ENCODE measurements at places on chromosomes 6 and 20.

DNA sequence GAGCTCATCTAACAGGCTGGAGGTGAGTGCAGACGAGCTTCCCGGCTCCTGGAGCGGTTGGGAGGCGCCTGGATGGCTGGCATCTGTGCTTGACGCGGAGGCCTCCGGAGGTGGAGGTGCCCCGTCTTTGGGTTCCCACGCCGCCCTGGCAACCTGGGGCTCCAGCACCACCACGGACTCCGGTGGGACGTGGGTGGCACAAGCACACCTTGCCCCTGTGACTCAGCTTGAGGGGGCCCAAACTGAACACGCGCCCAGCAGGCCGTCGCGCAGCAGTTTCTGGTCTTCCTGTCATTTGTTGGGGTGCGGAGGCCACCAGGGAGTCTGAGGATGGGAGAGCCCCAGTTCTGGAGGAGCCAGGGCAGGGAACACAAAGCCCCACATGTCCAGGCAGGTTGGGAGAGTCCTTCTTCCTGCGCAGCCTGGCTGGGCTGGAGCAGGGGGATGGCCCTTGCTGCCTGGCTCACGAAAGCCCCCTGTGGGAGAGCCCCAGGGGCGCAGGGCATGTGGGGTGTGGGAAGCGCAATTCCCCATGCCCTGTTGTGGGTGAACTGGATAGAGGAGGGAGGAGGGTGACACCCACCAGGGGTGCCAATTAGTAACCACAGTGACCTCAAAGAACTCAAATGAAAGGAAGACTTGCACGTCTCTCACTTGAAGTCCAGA, 1378.6 kb upstream of the DEFB115 start:
- no peak for DNase-seq

DNA sequence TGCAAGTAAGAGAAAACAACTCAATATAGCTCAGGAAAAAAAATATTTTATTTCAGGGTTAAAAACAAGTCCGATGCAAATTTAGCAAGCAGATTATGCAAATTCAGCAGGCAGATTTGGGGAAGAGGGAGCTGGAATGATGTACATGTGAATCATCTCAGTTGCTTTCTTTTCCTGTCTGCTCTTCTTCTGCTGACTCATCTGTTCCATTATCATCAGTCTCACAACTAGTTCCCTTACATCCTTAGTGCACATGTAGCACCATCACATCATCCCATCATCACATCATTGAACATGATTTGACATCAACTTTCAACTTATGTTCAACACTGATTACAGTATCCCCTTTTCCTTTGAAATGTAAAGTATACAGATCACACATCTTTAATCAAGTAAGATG, 11.5 kb upstream of the DEFB113 start:
- DNase-seq: no peak

DNA sequence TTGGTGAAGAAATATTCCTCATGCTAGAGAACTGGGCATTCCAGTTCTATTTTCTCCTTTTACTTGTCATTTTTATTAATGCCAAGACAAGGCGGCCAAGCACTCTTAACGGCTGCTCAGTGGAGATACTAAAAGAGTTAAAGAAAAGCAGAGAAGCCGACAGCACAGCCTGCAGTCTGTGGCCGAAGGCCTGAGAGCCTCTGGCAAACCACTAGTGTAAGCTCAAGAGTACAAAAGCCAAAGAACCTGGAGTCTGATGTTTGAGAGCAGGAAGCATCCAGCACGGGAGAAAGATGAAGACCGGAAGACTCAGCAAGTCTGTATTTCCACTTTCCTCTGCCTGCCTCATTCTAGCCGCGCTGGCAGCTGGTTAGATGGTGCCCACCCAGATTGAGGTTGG, 167.1 kb upstream of the FUT9 start:
- DNase-seq: no peak

DNA sequence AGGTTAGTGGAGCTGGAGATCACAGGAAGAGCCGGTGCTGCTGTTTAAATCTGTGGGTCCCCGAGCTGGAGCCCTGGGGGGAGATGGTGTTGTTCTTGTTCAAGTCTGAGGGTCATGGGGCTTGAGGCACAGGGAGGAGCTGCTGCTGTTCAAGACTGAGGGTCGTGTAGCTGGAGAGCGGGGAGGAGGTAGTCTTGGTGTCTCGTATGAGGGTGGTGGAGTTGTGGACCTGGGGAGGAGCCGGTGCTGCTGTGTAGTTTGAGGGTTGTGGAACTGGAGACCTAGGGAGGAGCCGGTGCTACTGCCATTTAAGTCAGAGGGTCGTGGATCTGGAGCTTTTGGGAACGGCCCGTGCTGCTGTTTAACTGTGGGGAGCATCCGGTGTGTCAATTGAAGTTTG, 112.2 kb upstream of the SULF2 start:
- DNase-seq: no peak

DNA sequence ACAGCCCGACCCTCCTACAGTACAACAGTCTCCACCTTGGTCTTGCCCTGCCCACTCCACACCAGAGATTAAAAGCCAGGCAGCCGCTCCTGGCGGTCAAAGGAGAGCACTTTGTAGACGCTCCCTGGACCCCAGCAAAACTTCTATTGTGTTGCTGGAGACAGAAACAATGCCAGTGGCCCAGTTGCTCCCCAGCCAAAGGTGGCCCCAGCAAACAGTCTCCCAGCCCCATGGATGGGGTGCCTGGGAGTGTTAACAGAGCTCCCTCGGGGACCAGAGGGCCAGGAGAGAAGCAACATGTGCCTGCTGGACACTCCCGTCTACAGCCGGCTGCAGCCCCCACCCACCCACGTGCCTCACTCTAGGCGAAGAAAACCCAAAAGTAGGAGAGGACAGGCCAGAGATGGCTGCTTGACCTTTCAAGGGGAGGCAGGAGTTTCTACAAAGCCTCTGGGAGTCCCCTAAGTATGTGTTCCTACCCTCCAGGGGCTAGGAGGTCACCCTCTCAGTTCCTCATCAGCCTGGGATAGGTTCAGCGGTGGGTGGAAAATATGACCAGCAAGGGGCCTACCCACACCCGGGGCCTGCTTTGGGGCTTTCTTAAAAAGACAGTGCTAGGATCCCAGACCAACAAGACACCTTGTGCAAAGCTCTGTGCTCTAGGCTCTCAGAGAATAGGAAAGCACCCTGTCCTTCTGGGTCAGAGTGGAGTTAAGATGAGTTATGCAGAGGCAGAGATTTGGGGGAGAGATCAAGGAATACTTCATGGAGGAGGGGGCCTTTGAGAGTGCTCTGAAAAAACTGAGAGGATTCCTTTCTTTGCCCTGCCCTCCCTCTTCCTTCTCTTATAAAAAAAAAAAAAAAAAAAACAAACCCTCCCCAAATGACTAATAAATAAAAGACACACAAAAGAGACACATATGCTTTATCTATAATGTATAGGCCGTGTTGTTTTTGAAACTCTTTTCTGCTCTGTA, 19.0 kb upstream of the PREX1 start:
- DNase-seq: no peak

DNA sequence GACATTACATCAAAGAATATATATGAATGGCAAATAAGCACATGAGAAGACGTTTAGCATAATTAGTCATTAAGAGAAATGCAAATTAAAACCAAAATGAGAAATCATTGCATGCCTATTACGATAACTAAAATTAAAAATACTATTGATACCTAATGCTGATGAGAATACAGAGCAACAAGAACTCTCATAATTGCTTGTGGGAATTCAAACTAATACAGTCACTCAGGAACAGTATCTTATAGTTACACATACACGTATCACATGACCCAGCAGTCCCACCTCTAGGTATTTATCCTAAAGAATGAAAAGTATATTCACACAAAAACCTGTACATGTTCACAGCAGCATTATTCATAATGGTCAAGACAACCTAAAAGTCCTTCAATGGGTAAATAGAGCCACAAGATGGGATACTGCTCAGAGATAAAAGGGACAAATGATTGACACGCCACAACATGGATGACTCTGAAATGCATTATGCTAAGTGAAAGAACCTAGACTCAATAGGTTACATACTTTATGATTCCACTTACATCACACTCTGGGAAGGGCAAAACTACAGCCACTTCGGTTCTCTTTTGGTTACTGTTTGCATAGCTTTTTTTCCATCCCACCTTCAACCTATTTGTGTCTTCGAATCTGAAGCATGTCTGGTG, 16.4 kb downstream of the CPXM1 start:
- DNase-seq: no peak

GRCh38 chr6:110140650-110141049, 38.8 kb downstream of the WASF1 start:
- DNase-seq: no peak

GRCh38 chr6:144320741-144321140, 35.6 kb downstream of the UTRN start:
- DNase-seq: no peak

DNA sequence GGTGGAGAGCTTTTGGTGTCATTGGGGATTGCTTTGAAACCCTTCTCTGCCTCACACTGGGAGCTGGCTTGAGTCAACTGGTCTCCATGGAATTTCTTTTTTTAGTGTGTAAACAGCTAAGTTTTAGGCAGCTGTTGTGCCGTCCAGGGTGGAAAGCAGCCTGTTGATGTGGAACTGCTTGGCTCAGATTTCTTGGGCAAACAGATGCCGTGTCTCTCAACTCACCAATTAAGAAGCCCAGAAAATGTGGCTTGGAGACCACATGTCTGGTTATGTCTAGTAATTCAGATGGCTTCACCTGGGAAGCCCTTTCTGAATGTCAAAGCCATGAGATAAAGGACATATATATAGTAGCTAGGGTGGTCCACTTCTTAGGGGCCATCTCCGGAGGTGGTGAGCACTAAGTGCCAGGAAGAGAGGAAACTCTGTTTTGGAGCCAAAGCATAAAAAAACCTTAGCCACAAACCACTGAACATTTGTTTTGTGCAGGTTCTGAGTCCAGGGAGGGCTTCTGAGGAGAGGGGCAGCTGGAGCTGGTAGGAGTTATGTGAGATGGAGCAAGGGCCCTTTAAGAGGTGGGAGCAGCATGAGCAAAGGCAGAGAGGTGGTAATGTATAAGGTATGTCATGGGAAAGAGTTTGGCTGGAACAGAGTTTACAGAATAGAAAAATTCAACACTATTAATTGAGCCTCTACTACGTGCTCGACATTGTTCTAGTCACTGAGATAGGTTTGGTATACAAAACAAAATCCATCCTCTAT, 31.2 kb downstream of the SRSF3 start:
- DNase-seq: no peak

DNA sequence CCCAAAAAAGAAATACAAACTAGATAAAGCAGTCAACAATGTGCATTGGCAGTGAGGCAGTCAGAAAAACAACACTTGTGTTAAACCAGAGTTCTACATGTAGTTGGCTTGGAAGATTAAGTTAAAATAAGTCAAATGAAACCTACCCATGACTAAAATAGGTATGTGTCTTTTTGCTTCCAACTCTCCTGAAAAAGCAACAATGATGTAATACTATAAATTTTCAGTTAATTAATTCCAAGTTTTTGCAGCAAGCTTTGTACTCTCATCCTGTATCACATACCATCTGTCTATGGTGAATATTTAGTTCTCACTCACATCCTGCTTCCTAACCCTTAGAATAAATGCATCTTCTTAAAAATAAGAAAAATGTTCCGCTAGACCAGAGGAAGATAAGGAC, 261.5 kb downstream of the KIF16B start:
- DNase-seq: no peak

GRCh38 chr20:36866681-36867495, 9.1 kb upstream of the TLDC2 start:
- no peak for DNase-seq

GRCh38 chr6:148934961-148935360, 188.1 kb downstream of the UST start:
- no peak for DNase-seq

- DNase-seq: no peak
These were observed 456.2 kb downstream of the CD83 start for GRCh38 chr6:14573703-14574290.

GRCh38 chr6:166026586-166027126, 141.0 kb downstream of the TBXT start:
- no peak for DNase-seq

DNA sequence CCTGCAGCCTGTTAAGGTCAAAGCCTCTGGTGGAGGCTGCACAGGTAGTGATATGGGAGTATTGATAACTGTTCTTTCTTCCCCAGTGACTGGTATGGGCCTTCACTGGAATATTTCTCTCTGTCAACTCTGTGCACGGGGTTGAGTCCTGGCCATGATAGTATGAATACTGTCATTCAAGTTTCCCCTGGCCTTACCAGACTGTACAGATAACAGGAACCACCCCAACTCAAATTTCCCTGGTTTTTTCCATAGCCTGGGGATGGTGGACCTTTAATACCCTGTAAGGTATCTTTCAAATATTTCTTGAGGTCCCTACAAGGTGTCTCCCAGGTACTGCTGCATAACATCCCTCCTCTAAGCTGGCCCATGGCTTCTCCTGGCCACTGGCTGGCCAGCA, 51.4 kb upstream of the TNFAIP3 start:
- DNase-seq: no peak

DNA sequence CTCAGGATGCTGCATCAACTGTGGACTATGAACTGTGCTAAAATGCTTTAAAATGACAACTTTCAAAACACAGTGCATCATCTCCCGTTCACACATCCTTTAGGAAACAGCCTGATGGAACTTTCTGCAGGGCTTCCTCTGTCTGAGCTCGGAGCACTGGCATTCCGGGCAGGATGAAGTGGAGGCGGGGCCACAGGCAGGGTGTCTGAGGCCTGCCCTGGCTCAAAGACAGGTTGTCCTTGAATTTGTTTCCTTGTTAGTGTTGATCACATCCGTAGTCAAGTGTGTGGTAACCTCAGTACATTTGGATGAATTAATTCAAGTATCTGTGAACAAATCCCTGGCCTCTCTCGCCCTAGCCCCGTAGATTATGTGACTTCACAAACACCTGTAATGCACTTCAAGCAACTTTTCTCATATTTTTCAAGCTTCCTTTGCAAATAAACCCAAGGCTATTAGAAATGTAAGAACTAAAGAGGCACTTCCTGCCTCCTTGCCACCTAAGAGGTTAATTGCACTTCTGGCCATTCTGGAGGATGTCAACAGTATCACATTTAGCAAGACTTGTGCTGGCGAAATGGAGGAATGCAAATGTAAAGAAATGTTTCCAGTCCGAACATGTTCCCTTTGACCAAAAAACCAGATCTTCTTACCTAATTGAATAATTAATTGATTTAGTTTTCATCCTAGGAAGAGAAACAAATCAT, 3.1 kb downstream of the CD93 start:
- no peak for DNase-seq

GRCh38 chr20:40637176-40637575, 51.9 kb downstream of the MAFB start:
- DNase-seq: no peak

- DNase-seq: no peak
These were observed 133.5 kb downstream of the GPX5 start for GRCh38 chr6:28659250-28659566.

GRCh38 chr20:38120625-38120988, 44.5 kb downstream of the TGM2 start:
- no peak for DNase-seq

- DNase-seq: no peak
These were observed 80.1 kb upstream of the SHLD1 start for GRCh38 chr20:5670036-5670536.

GRCh38 chr20:22414305-22414742, 170.0 kb downstream of the FOXA2 start:
- no peak for DNase-seq

- no peak for DNase-seq
These were observed 8.5 kb upstream of the SPAG4 start for GRCh38 chr20:35607003-35607735.

GRCh38 chr6:54044059-54044458, 67.2 kb upstream of the MLIP start:
- no peak for DNase-seq
